Karpas-422 (cell line): ENCODE measurements at places on chromosomes 1 and 21.

DNA sequence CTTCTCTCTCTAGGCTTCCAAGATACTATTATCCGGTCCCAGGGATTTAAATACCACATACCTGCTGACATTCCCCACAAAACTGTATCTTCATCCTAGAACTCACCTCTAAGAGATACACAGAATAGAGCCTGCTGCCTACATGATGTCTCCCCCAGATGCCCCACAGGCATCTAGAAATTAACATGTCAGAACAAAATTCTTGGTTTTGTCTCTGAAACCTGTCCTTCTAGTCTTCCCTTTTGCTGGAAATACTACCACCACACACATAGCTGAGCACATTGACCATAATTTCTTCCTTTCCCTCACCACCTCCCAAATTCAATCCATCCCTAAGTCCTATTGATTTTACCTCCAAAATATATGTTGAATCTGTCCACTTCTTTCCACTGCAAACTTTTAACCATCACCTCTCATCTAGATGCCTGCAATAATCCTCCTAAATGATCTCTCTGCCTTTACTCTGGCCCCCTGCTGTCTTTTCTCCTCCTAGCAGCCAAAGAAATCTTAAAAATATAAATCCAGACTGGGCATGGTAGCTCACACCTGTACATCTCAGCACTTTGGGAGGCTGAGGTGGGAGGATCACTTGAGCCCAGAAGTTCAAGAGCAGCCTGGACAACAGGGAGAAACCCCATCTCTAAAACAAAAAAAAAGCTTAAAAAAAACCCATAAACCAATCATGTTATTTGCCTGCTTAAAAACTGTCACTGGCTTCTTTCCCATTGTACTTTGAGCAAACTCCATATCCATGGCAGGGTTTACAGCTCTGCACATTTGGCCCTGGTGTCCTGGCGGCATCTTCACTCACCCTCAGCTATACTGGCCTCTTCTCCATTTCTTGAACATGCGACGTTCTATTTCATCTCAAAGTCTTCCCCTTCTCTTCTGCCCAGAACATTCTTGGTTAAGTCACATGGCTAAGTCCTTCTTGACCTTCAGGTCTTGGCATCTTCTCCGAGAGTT lies 6.2 kb upstream of the FAM76A start:
- no peak overlapping the region for H3K4me3 ChIP-seq
- DNase-seq = peak; percentile 62
- H3K36me3 ChIP-seq = no peaks in the 10 kb centered on the region
- no peaks in the 10 kb centered on the region for H3K27me3 ChIP-seq
- no peaks in the 10 kb centered on the region for H3K4me1 ChIP-seq

GRCh38 chr1:41174170-41174569 lies 67.9 kb downstream of the SCMH1 start:
- no peak overlapping the region for H3K4me3 ChIP-seq
- peaks cover 35% of the 10 kb centered on the region for H3K4me1 ChIP-seq
- peaks cover 31% of the 10 kb centered on the region for H3K36me3 ChIP-seq
- no peak for DNase-seq

DNA sequence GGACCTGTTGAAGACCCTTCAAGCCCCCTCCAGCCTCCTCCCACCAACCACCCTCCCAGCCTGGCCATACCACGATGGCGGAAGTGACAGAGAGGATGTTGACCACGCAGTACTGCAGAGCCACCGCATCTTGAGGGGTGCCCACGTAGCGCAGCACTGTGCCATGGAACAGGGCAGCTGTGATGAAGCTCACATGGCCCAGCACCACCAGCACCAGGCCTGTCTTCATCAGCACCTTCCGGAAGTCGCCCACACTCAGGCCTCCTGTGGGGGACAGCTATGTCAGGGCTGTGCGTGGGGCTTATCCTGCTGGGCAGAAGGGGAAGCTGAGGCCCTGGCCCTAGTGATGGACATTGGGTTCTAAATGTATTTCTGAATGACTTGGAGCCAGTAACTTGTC lies 3.1 kb downstream of the TMEM54 start:
- no peaks in the 10 kb centered on the region for H3K27me3 ChIP-seq
- DNase-seq = no peak
- no peaks in the 10 kb centered on the region for H3K36me3 ChIP-seq
- H3K27ac ChIP-seq = no peak overlapping the region
- H3K4me1 ChIP-seq = no peaks in the 10 kb centered on the region

DNA sequence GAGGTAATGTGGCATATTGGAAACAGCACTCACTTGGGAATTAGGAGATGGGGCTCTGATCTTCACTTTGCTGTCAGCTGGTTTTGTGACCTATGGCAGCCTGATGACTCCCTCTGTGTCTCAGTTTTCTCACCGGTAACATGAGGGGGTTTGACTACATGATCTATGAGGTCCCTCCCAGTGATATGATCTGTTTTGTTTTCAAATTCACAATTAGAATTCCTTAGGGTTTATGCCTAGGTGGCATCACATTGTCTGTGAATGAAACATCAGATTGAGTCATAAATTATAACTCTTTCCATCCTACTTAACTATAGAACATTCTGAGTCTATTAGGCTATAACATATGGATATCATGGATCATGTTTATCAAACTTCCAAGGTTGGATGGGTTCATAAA lies 386.6 kb downstream of the PTBP2 start:
- H3K27ac ChIP-seq = no peak overlapping the region
- DNase-seq = no peak
- no peaks in the 10 kb centered on the region for H3K4me1 ChIP-seq
- H3K4me3 ChIP-seq = no peak overlapping the region
- H3K27me3 ChIP-seq = no peaks in the 10 kb centered on the region

- no peaks in the 10 kb centered on the region for H3K27me3 ChIP-seq
- DNase-seq = no peak
- H3K27ac ChIP-seq = no peak overlapping the region
- peak overlapping the region; percentile 82 for H3K4me3 ChIP-seq
Observed at GRCh38 chr1:1324084-1324523, 356 bp downstream of the INTS11 start.

DNA sequence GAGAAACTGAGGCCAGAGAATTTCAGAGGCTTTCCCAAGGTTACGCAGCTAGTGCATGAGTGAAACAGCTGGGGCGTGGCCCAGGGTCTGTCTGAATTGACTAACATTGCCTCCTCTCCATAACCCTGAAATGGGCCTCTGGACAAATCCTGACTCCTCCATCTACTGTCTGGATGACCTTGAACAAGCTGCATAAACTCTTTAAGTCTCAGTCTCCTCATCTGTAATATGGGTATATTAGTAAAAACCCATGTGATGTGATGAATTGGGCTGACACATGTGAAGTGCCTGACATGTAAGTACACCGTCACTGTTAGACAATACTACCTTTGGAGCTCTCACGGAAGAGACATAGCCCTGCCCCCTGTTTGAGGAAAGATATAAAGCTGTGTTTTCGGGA lies 12.3 kb upstream of the FGR start:
- no peaks in the 10 kb centered on the region for H3K36me3 ChIP-seq
- peaks cover 10% of the 10 kb centered on the region for H3K4me1 ChIP-seq
- no peak overlapping the region for H3K27ac ChIP-seq
- H3K27me3 ChIP-seq = no peaks in the 10 kb centered on the region

GRCh38 chr1:52096216-52096615 lies 40.1 kb downstream of the BTF3L4 start:
- H3K4me3 ChIP-seq = no peak overlapping the region
- no peak for DNase-seq
- H3K4me1 ChIP-seq = peaks cover 17% of the 10 kb centered on the region
- H3K27ac ChIP-seq = no peak overlapping the region

GRCh38 chr1:246544001-246544400 lies 22.1 kb downstream of the TFB2M start:
- DNase-seq = no peak
- H3K4me3 ChIP-seq = no peak overlapping the region
- H3K27ac ChIP-seq = no peak overlapping the region
- H3K4me1 ChIP-seq = no peaks in the 10 kb centered on the region
- H3K36me3 ChIP-seq = peaks cover 53% of the 10 kb centered on the region

DNA sequence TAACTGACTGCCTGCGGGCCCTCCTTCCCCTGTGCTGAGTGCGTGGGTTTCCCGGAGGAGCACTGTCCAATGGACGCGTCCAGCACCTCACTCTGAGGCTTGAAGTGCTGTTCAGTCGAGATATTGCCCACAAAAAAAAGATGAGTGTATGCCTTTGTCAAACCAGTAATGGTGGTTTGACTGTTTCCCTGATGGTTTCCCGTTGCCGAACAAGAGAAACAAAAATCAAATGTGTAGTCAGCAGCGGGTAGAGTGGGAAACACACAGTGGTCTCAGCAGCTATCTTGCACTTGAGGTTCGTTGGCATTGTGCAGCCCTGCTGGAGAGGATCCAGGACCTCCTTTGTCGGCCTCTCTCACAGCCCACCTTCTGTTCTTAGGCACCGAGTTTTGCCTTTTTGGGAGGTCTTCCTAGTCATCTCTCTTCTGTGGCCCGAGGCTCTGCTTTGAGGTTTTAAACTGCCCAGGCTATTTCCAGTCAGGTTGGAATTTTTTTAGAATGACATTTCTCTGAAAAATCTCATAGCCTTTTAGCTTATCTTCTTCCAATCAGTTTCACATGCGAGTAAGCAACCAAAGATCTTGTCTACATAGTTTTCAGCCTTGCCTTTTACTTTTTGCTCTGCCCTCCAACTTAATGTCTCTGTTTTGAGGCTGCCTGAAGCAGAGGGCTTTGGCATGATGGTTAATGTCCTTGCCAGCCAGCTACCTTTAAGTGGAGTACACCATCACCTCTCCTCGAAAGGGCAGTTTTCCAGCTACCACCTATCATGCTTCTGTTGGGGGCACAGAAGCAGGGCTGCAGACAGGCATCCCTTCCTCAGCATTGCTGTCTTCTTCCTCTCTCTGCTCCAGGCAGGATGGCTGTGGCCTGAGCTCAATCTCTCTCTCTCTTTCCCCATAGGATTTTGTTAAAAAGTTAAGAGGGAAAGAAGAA lies 132.3 kb downstream of the URB2 start:
- H3K36me3 ChIP-seq = no peaks in the 10 kb centered on the region
- no peak overlapping the region for H3K4me3 ChIP-seq
- H3K27ac ChIP-seq = no peak overlapping the region
- no peaks in the 10 kb centered on the region for H3K4me1 ChIP-seq
- no peak for DNase-seq

GRCh38 chr1:162292422-162292849 lies 84.2 kb downstream of the SPATA46 start:
- no peaks in the 10 kb centered on the region for H3K36me3 ChIP-seq
- H3K4me3 ChIP-seq = no peak overlapping the region
- no peaks in the 10 kb centered on the region; the same call in 1 of the 2 replicates for H3K27me3 ChIP-seq
- H3K27ac ChIP-seq = no peak overlapping the region
- no peak for DNase-seq
